WTC11 (cell line): ENCODE measurements at places on chromosomes 6 and 20. TPM values are rescaled to one million over a fixed set of nuclear protein-coding genes. Genes with fewer than 3 reads are reported as not detected.

- no peaks in the 10 kb centered on the region for H3K27me3 ChIP-seq
- H3K36me3 ChIP-seq = no peaks in the 10 kb centered on the region
- H3K27ac ChIP-seq = no peak overlapping the region
These were observed 1029.1 kb upstream of the MANEA start for GRCh38 chr6:94548201-94548600.

- no peaks in the 10 kb centered on the region for H3K4me1 ChIP-seq
- DNase-seq = no peak
- no peaks in the 10 kb centered on the region for H3K27me3 ChIP-seq
- H3K36me3 ChIP-seq = no peaks in the 10 kb centered on the region
These were observed 43.2 kb downstream of the SSR1 start for GRCh38 chr6:7269816-7270215.

Gene SRSF12
- total RNA-seq = 3.8 to 4.0 TPM (median 3.8 TPM) in 3 replicates

Gene SLC26A8
- total RNA-seq = 0.46 to 0.80 TPM (median 0.50 TPM) in 3 replicates

Gene UST
- 32.1 to 33.8 TPM (median 33.8 TPM) in 3 replicates for total RNA-seq

Gene TP53TG5
- 0.37 to 0.85 TPM in 2 of 3 replicates, not detected in the other for total RNA-seq

GRCh38 chr20:45047581-45048119 is 53.3 kb downstream of the KCNS1 start:
- no peak overlapping the region for H3K4me3 ChIP-seq
- no peak for DNase-seq
- H3K27me3 ChIP-seq = no peaks in the 10 kb centered on the region

- no peaks in the 10 kb centered on the region for H3K27me3 ChIP-seq
- DNase-seq = no peak
- H3K36me3 ChIP-seq = no peaks in the 10 kb centered on the region
- no peaks in the 10 kb centered on the region for H3K4me1 ChIP-seq
These were observed 831.8 kb downstream of the EPHA7 start for GRCh38 chr6:92587525-92587924.

Gene ABHD16B
- 0.11 TPM in 1 of 3 replicates, not detected in the others for total RNA-seq

DNA sequence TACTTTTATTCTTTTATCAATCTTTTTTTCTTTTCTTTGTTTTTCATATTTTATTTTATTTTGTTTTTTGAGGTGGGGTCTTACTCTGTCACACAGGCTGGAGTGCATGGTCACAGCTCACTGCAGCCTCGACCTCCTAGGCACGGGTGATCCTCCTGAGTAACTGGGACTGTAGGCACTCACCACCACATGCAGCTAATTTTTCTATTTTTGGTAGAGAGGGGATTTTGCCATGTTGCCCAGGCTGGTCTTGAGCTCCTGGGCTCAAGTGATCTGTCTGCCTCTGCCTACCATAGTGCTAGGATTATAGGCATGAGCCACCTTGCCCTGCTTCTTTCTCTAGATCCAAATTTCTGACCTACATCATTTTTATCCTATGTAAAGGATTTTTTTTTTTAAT is 153.2 kb downstream of the CDKAL1 start:
- H3K27ac ChIP-seq = no peak overlapping the region
- no peak for DNase-seq
- no peaks in the 10 kb centered on the region for H3K27me3 ChIP-seq

Gene SNRPB2
- 76.0 to 88.3 TPM (median 76.5 TPM) in 3 replicates for total RNA-seq

- no peaks in the 10 kb centered on the region for H3K4me1 ChIP-seq
- no peak overlapping the region for H3K4me3 ChIP-seq
- no peaks in the 10 kb centered on the region; the same call in none of the 2 replicates for H3K27me3 ChIP-seq
- no peak for DNase-seq
- no peak overlapping the region for H3K27ac ChIP-seq
These were observed 190.3 kb downstream of the LINC00237 start for GRCh38 chr20:20915844-20916243.

Gene BMP6
- total RNA-seq = 1.0 to 1.2 TPM (median 1.1 TPM) in 3 replicates

GRCh38 chr6:2178125-2178524 is 67.3 kb downstream of the GMDS start:
- DNase-seq = no peak
- H3K4me3 ChIP-seq = no peak overlapping the region
- H3K4me1 ChIP-seq = peaks cover 7% of the 10 kb centered on the region
- H3K27me3 ChIP-seq = no peaks in the 10 kb centered on the region; the same call in 1 of the 2 replicates
- H3K36me3 ChIP-seq = peaks cover 18% of the 10 kb centered on the region
- no peak overlapping the region for H3K27ac ChIP-seq

Gene POM121L2
- 0.13 to 0.16 TPM in 2 of 3 replicates, not detected in the other for total RNA-seq

Gene TRERF1
- total RNA-seq = 22.3 to 24.3 TPM (median 23.9 TPM) in 3 replicates

- H3K27me3 ChIP-seq = no peaks in the 10 kb centered on the region
- peaks cover 73% of the 10 kb centered on the region for H3K4me1 ChIP-seq
- H3K4me3 ChIP-seq = no peak overlapping the region
These were observed 232.5 kb downstream of the SOX4 start for GRCh38 chr6:21826023-21826422.

Gene RGS17
- total RNA-seq = 6.6 to 9.3 TPM (median 7.4 TPM) in 3 replicates

Gene PRDM13
- total RNA-seq = 0.09 to 0.14 TPM (median 0.11 TPM) in 3 replicates

GRCh38 chr6:43246301-43247113 is 3.2 kb downstream of the TTBK1 start:
- peak overlapping the region; percentile 97 for H3K27ac ChIP-seq
- peak overlapping the region; percentile 92 for H3K4me3 ChIP-seq
- peaks cover 23% of the 10 kb centered on the region for H3K27me3 ChIP-seq
- DNase-seq = peak; percentile 90
- no peaks in the 10 kb centered on the region for H3K36me3 ChIP-seq

- no peaks in the 10 kb centered on the region for H3K27me3 ChIP-seq
- peaks cover 6% of the 10 kb centered on the region for H3K4me1 ChIP-seq
- no peak for DNase-seq
- no peak overlapping the region for H3K27ac ChIP-seq
These were observed 862.8 kb upstream of the CITED2 start for GRCh38 chr6:140237251-140237650.

DNA sequence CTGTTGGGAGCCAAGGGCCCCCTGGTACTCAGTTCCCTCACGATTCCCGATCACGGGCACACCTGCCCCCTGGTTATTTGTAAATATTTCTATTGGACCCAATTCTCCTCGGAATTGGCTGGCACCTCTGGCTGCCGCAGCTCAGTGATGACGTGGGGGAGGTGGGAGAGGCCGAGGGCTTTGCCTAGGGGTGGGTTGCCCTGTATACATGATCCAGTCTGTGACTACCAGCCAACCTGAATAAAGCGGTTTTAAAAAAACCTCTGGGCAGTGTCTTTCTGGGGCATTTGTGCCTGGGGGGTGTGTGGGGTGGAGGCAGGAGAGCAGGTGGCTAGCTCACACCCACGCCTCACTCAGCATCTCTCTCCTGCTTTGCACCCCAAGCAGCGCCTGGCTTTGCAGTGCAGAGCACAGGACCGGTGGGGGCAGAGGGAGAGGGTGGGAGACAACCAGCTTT is 42.2 kb downstream of the VSTM2L start:
- H3K27ac ChIP-seq = no peak overlapping the region
- DNase-seq = no peak
- H3K27me3 ChIP-seq = no peaks in the 10 kb centered on the region; the same call in 1 of the 2 replicates
- no peak overlapping the region for H3K4me3 ChIP-seq
